Activated CD4-positive, alpha-beta T cell treated with anti-CD3 and anti-CD28 coated beads for 24 hours (primary cell): ENCODE measurements at places on chromosomes 5 and 9.

DNA sequence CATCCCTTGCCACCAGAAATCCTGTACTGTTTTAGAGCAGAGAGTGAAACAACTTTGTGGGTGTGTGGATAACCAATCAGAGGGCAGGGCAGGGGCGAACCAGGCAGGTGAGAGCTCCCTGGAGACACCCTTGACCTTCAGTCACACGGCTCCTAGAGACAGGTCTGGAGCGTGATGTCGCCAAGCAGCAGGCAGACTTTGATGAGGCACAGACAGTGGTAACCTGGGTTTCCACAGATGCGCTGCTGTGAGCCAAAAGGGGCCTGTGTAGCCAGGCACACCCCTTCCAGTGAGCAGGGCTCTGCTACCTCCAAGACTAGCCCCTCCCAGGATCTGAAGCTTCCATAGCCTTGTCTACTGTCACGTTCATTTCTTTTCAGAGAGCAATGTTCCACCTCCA, 317.8 kb upstream of the ADCY2 start:
- DNase-seq = no peak

- no peak for DNase-seq
Measured at GRCh38 chr5:127425868-127426267, 91.6 kb upstream of the PRRC1 start.

GRCh38 chr9:125568621-125569020, 138.4 kb downstream of the MAPKAP1 start:
- no peak for DNase-seq

DNA sequence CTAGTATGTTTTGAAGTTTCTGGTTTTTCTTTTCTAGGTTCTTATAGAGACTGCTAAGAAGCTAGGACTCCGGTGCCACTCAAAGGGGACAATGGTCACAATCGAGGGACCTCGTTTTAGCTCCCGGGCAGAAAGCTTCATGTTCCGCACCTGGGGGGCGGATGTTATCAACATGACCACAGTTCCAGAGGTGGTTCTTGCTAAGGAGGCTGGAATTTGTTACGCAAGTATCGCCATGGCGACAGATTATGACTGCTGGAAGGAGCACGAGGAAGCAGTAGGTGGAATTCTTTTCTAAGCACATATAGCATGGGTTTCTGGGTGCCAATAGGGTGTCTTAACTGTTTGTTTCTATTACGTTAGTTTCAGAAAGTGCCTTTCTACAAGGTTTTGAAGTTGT, 52.2 kb downstream of the MTAP start:
- DNase-seq = no peak

GRCh38 chr9:109787735-109788134, 7.7 kb downstream of the PALM2AKAP2 start:
- no peak for DNase-seq

DNA sequence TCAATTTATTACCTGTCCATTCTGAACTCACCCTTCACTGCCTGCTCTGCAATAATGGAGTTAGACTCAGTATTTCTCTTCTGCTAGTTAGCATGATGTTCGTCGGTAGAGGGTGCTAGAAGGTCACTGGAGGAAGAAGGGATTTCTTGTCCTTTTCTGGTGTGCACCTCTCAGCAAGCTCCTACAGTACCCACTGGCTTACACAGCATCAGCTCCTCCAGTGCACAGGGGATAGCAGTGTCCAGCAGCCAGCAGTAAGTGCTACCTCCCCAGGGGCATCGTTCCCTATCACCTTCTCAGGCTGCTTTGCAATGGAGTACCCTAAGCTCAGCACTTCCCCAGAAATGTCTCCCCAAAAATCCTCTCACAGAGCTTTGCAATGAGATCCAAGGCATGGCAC, 45.9 kb upstream of the APC start:
- DNase-seq = no peak

GRCh38 chr5:115490596-115490995, 54.0 kb downstream of the FEM1C start:
- DNase-seq = no peak

DNA sequence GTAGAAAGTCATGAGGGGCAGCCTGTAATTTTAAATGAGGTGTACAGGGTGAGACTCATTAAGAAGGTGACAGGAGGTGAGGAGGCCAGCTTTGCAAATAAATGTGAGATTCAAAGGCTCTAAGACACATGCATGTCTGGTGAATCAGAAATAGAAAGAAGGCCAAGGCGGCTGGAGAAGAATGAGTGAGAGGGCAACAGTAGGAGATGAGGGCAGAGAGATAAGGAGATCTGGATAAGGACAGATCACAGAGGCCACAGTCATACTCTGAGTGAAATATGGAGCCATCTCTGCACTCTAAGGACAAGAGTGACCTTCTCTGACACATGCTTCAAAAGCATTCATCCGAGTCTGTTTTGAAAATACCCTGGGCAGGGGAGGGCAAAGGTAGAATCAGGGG, 90.7 kb downstream of the RAD23B start:
- no peak for DNase-seq

- no peak for DNase-seq
Measured at GRCh38 chr5:180801596-180802324, 846 bp downstream of the MGAT1 start.

- DNase-seq = no peak
Measured at GRCh38 chr5:135207866-135208265, 173.8 kb upstream of the PITX1 start.

DNA sequence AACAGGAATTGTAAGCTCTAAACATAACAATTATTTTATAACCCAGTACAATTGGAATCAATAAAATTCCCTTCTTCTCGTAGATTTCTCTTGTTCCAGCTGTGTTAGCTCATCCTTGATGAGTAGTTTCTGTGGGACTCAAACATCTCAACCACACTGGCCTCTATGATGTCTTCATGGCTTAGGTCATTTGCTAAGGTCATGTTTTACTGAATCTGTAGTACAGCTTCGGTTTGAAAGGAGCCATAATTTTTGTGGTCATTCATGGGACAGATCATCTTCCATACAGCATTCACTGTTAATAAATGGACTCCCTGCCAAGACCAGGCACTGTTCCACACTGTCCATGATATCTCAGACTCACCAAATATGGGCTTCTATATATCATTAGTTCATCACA, 369.0 kb upstream of the RFX3 start:
- DNase-seq = no peak

DNA sequence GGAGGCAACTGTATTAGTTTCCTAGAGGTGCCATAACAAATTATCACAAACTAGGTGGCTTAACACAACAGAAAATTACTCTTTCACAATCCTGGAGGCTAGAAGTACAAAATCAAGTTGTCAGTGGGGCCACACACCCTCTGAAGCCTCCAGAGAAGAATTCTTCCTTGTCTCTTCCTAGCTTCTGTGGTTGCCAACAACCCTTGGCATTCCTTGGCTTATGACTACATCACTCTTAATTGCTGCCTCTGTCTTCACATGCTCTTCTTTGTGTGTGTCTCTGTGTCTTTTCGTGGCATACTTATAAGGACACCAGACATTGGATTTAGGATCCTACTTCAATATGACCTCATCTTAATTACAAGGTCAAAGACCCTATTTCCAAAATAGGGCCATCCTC, 327.5 kb downstream of the CHSY3 start:
- no peak for DNase-seq

DNA sequence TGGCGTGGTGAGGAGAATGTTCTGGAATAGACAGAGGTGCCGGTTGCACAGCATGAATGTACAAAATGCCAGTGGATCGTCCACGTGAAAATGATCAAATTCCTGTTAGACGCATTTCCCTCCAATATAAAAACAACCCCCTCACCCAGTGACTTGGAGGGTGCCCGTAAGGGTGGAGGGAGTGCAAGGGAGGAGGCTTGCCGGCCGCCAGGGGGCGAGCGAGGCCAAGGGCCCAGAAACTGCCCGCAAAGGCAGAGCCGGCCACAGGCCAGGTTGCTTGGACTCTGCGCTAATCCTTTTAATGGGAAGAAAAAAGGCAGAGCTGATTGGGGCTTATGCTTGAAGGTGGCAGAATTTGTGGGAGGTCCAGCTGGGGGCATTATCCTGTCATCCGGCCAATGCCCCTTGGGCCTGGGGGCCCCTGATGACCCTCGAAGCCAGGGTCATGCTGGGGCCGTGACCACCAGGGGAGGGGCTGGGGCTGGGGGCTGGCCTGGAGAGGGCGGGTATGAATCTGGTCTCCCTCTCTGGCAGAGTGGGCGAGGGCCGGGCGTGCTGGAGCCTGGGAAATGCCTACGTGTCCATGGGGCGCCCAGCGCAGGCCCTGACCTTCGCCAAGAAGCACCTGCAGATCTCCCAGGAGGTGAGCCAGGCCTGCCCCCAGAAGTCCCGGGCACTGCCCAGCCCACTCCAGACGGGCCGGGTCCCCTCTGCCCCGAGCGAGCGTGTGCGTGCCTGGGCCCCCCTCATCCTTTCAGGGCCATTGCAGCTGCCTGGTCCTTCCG, 12.0 kb downstream of the GPSM1 start:
- DNase-seq = no peak

DNA sequence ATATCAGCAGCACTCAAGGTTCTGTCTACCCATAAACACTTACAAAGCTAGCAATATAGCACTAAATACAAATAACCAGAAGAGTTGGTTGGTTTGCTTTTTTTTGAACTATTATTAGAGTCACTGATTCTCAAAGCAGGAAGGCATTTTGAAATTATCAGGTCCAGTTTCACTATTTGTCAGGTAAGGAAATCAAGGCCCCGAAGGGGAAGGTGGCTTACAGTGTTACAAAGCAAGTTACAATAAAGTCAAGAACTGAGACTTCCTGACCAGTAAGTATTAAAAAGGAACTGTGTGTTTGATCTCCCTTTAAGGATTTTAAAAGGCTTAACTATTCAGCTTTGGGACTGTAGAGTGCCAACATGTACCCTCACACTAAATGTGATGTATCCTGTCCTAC, 10.8 kb downstream of the C5orf15 start:
- DNase-seq = no peak

DNA sequence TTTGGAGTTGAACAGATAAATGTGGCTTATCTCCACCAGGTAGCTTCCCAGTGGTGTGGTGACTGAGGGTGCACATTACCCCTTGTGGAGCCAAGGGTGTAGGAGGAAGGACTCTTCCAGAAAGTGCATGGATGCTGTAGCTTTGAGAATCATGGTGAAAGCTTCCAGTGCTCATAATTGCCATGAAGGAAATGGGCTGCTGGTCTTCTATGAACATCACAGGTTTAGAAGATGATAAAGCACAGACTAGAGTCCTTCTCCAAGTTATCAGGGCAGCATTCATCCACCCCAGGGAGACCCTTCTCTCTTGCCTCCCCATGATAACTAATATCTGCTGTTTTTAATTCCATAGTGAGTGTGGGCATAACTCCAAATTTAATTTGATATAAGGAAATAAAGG, 93.4 kb upstream of the CHD1 start:
- DNase-seq = no peak

GRCh38 chr5:169251333-169252084, 49.4 kb downstream of the SLIT3 start:
- no peak for DNase-seq

DNA sequence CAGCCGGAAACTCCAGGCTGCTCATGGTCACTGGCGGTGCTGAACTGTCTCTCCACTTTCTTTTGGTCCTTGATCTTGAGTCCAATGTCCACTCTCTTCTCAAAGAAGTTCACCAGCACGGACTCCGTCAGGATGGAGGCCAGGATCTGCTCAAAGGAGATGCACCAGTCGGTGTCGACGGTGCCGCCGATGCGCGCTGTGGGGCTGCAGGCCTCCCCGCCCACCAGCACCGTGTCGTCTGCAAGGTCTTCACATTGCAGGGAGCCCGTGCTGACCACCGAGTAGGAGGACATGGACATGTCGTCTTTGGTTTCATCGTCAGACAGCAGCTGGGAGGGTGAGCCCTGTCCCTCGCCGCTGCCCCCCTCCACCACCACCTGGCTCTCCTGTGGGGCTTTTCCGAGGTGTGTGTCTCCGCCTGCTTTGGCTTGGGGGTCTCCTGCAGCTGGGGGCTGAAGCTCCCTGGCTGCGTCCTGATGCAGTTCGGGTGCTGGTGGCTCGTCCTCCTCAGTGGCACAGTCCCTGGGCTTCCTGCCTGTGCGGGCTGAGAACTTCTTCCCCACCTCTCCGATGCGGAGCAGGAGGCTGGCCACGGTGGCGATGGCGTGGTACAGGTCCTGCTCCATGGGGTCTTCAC, 5.0 kb upstream of the MRNIP start:
- DNase-seq = no peak

- DNase-seq = no peak
Measured at GRCh38 chr5:42656651-42657015, 100.0 kb upstream of the CCDC152 start.

- DNase-seq = no peak
Measured at GRCh38 chr9:71403106-71403505, 281.7 kb upstream of the TRPM3 start.

DNA sequence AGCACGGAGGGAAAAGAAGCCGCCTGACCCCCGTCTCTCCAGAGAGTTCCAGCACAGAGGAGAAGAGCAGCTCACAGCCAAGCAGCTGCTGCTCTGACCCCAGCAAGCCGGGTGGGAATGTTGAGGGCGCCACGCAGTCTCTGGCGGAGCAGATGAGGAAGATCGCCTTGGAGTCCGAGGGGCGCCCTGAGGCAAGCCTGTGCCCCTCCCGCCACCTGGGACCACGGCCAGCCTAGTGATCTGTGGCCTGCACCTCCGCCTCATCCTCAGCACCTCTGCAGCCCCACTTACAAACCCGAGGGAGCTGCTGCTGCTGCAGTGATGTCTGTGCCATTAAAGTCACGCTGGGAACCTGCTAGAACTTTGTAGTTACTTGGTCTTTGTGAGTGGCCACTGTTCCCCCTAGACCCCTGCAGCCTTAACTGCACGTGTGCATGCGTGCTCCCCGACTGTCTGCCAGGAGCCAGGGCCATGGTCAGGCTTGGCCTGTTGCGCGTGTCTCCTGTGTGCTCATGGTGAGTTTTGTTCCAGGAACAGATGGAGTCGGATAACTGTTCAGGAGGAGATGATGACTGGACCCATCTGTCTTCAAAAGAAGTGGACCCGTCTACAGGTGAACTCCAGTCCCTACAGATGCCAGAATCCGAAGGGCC, 12.5 kb downstream of the SQSTM1 start:
- no peak for DNase-seq

GRCh38 chr9:128159522-128159783, 612 bp upstream of the BBLN start:
- DNase-seq = peak; percentile 15

- no peak for DNase-seq
Measured at GRCh38 chr5:84303315-84303714, 81.4 kb downstream of the EDIL3 start.

DNA sequence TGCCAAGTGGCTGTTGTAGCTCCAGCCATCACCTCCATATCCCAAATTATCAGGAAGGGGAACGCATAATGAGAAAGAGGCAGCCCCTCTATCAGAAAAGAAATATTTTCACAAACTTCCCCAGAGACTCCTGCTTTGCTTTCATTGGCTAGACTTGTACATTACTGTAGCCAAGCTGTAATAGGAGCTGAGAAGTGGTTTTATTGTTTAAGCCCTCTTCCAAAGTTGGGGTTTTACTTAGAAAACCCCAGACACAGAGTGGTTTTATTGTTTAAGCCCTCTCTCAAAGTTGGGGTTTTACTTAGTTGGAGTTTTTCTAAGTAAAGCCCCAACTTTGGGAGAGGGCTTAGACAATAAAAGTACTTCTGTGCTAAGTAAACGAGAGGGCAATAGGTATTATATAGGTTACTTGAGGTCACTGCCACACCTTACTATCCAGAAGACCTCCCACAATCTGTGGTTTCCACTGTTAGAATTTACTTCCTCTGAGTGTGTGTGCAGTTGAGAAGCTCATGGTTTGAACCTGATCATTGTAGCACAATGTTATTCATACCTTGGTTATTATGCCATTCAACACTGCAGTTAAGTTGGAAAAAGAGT, 215.7 kb upstream of the OTULINL start:
- DNase-seq = no peak

- no peak for DNase-seq
Measured at GRCh38 chr9:105062222-105062855, 134.4 kb upstream of the ABCA1 start.

- no peak for DNase-seq
Measured at GRCh38 chr5:73954381-73954780, 328.4 kb downstream of the ARHGEF28 start.
